Occipital lobe (tissue), 3 donors: ENCODE measurements at places on chromosomes 2 and 18.

DNA sequence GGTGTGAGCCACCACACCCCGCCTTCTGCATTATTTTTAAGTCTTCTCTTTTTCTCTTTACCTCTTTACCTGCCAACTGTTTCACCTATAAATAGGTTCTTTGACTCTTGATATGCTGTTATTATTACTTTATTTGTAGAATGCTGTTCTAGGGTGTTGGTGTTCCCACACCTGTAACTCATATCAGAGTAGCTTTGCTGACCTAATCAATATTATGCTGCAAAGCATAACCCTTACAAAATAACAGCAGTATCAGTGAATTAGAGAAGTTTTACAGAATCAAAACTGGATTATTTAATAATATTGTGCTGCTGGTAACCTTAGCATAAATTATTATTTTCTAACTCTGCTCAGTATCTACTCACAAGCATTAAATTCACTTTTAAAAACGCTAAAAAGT, 161.5 kb downstream of the FIGN start:
- DNase-seq: no peak

DNA sequence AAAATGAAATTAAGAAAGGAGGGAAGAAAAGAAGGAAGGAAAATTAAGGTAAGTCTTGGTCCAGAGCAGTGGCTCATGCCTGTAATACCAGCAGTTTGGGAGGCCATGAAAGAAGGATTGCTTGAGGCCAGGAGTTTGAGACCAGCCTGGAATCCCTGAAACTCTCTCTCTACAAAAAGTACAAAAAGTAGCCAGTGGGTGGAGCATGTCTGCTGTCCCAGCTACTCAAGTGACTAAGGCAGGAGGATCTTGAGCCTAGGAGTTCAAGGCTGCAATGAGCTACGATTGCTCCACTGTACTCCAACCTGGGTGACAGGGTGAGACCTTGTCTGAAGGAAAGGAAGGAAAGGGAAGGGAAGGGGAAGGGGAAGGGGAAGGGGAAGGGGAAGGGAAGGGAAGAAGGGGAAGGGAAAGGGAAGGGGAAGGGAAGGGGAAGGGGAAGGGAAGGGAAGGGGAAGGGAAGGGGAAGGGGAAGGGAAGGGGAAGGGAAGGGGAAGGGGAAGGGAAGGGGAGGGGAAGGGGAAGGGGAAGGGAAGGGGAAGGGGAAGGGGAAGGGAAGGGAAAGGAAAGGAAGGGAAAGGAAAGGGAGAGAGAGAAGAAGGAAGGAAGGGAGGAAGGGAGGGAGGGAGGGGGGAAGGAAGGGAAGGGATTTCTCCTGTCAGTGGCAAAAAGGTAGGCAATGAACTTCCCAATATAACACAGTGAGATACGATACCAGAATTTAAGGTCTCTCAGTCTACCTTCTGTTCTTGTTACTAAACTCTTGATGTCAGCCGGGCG, 412.8 kb downstream of the CMPK2 start:
- DNase-seq: no peak

GRCh38 chr2:113083296-113083695, 15.5 kb downstream of the IL1F10 start:
- DNase-seq: no peak

DNA sequence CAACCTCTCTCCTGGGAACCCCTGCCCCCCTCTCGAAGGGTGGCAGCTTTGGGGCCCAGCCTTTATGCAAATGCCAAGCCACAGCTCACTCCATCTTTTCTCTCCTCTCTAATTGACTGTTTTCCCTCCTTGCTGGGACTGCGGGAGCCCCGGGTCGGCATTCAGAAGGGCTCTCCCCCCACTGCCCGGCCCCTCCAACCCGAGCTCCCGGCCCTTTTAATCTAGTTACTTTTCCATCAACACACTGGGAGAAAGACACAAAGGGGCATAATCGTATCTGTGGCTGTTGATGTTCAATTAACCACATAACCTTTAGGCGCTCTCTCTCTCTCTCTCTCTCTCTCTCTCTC, 95.4 kb downstream of the INHBB start:
- no peak for DNase-seq
